Lung (tissue), 17 donors: ENCODE measurements at places on chromosomes 2 and 18. TPM values are rescaled to one million over a fixed set of nuclear protein-coding genes. Genes with fewer than 3 reads are reported as not detected.

- no peak for DNase-seq
Observed at GRCh38 chr2:74617122-74617521, 31.0 kb downstream of the M1AP start.

DNA sequence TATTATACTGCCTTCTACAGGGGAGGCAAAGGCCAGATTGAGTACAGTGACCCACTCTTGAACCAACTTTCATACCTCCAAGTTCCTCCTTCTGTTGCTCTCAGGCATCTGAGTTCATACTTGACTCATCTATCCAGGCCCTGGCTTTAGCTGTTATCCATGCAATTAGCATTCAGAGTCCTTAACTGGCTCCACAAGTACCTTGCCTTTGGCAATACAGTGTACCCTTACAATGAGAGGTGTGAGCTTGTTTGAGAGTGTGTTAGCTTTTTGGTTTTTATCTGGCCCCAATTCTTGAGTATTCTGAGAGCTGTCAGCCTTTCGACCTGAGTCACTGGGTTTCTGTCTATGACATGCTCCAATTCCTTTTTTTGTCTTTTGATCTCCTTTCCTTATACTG lies 60.2 kb downstream of the EHD3 start:
- no peak for DNase-seq

- no peak for DNase-seq
Observed at GRCh38 chr2:72095364-72095763, 52.3 kb downstream of the CYP26B1 start.

DNA sequence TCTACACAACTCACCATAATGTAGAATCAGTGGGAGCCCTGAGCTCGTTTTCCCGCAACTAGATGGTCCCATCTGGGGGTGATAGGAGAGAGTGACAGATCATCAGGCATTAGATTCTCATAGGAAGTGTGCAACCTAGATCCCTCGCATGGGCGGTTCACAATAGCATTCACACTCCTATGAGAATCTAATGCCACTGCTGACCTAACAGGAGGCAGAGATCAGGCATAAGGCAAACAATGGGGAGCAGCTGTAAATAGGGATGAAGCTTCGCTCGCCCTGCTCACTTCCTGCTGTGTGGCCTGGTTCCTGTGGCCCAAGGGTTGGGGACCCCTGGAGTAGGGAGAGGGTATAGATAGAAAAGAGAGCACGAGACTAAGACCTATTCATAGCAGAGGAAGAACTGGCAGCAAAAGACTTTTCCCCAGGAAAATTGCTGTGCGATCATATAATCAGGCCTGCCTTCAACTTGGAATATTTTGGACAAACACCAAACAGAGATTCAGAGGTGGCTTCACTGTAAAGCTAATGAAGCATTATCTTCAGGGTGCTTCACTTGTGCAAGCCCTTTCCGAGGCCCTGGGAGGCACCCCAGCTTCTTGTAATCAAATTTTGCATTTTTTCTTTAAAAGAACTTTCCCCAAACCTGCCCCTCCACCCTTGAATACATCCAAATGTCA lies 29.0 kb upstream of the ATL2 start:
- no peak for DNase-seq

GRCh38 chr18:68275616-68276015 lies 439.3 kb downstream of the TMX3 start:
- no peak for DNase-seq

DNA sequence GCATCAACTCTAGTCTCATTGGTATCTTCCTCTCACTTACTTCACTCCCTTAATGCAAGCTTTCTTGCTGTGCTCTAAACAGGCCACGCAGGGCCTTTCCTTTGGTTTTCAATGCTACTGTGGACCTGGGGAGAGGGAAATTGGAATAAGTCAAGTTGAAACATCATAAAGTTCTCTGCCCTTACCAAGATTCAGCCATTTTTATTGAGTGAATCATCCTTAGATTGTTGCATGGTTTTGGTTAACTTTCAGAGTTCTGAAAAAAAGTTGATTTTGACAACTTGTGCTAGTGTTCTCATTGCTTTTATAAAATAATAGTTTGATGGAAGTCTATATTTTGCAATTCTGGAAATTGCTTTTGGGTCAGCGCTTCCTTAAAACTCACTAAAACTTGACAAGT lies 852.8 kb upstream of the ACVR2A start:
- no peak for DNase-seq

- DNase-seq, result no peak
Observed at GRCh38 chr2:9021563-9022211, 18.2 kb upstream of the MBOAT2 start.

Gene TCF23
- 0.18 TPM for total RNA-seq

Gene ANKRD30B
- total RNA-seq, result not detected
